ENCODE measurements at places on chromosomes 1 and 21.

GRCh38 chr1:48344373-48344772, 121.9 kb downstream of the SLC5A9 start:
- DNase-seq = no peak

DNA sequence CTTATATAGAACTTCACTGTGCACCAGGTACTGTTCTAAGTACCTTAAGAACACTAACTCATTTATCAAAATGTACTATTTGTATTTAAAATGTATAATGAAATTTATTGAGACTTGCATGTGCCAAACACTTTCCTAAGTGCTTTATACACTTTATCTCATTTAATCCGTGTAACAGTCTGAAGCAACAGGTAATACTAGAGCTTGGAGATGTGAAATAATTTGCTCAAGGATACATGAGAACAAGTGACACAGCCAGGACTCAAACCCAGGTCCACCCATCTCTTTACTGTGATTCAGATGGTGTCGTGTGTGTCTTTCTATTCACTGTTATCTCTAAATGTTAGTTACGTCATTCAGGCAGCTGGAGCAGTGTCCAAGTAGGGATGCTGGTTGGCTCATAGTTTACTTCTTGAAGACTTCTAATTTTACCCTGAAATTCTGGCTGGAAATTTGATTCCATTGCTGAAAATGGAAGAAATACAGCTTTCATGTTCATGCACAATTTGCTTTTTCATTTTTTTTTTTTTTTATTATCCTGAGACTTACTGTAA, 169.7 kb upstream of the UBE2U start:
- DNase-seq = no peak

DNA sequence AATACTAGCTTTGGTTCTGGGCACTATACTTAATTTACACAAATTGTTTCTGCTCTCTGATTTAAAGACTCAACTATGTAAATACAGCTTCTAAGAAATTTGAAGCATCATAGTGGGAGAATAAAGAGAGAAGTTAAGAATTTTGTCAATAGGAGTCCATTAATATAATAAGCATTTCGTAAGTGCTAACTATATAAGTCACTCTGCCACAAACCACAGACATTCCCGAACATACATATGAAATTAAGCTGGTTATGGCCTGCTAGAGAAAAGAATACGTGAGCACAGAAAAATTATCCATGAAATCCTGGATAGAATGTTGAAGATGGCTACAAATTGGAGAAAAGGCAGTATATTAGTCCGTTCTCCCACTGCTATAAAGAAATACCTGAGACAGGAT, 526.2 kb downstream of the MRPL39 start:
- no peak for DNase-seq

GRCh38 chr1:29786195-29786594, 549.9 kb downstream of the PTPRU start:
- DNase-seq = peak; percentile 10

DNA sequence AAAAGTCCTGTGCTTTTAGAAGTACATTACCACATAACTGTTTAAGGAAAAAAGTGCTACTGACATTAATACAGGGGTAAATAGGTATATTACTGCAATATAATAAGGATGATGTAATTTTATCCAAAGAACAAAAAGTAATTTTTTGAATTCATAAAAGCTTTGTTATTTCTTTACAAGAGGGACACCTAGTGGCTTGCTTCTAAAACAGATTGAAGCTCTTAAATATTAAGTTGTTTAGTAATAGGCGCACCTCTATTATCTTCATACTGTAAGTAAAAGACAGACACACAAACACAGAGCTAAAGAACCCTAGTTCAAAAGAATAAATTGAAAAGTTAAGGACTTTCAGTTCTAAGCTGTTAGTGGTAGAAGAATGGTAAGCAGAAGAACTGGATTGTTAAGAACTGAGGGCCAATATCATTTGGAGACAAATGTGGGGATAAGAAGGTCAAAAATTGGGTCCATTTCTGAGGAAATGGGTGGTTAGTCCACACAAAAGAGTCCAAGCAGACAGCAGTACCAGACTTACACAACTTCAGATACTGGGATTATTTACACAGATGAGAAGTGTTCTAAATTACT, 15.4 kb downstream of the ZNHIT6 start:
- no peak for DNase-seq

- peak; percentile 85 for DNase-seq
These were observed at the start of gene SCMH1 for GRCh38 chr1:41241749-41242341. SCMH1 (minus strand) TSS chr1:41242306; CDS start chr1:41186133, 56,173 bp downstream.

- peak; percentile 64 for DNase-seq
These were observed 24.3 kb upstream of the KCNE1 start for GRCh38 chr21:34536311-34536710.
